ENCODE measurements at places on chromosomes 2 and 18. TPM values are rescaled to one million over a fixed set of nuclear protein-coding genes. Genes with fewer than 3 reads are reported as not detected.

DNA sequence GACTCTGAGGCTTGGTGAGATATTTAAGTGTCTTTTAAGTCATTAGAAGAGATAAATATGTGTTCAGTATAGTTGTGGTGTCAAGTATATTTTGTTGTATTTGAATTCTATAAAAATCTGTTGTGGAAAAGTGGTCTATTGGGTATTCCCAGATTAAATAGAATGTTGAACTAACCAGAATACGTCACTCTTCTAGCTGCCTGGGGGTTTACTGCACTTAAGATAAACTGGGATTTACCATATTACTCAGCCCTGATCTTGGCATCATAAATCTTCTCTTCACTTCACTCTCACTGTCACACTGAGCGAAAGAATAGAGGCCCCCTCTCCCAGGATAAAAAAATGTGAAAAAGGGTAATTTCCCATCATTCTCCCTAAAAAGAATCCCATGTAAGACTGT, 129.8 kb downstream of the BCL2 start:
- no peak for DNase-seq

GRCh38 chr2:157032017-157032416, 225.5 kb upstream of the GALNT5 start:
- DNase-seq = no peak

DNA sequence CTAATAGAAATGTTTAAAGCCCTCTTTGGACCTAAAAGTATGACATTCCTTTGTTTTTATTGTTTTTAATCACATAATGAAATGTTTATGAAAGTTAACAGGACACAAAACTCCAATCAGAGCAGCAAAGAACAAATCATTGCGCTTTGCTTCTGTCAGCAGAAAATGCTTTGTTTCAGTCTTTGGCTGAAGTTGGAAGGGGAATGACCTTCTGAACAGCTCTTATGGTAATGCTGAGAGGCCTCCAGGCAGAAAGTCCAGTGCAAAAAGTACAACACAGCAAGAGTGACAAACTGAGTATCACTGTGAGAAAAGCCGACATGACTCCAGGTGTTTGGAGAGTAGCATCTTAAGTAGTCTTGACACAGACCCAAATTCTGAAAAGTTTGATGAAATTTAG, 147.7 kb upstream of the SP5 start:
- no peak for DNase-seq

VWA3B gene
- 0.58 TPM for total RNA-seq

TFCP2L1 gene
- total RNA-seq = 73.0 TPM
